Muscle of back (tissue), 13 donors: ENCODE measurements at places on chromosomes 3 and 15. TPM values are rescaled to one million over a fixed set of nuclear protein-coding genes. Genes with fewer than 3 reads are reported as not detected.

DNA sequence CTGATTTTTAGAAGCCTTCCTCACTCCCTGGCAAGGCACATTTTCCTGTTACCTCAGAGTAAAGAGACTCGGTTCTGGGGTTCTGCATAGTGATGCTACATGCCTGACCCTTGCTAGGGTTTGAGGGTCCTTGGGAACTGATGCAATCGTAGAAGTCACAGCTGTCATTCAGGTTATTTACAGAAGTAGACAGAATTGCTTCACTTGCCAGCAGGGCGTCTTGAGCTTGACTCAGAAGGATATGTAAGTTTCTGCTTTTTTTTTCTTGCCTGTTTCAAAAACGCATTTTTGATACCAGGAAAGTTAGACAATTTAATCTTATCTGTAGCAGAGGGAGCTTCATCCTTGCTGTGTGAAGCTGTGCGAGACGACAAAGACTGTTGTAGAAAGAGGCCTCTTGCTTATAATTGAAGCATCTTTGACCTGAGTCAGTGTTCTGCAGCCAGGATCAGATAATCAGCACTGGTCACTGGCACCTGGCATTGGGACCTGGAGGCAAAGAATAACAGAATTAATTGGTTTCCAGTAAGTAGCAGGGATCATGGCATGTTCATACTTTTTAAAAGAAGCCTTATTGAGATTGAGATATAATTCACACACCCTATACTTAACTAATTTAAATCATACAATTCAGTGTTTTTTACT is 24.8 kb downstream of the CACNA1D start:
- no peak for DNase-seq

DNA sequence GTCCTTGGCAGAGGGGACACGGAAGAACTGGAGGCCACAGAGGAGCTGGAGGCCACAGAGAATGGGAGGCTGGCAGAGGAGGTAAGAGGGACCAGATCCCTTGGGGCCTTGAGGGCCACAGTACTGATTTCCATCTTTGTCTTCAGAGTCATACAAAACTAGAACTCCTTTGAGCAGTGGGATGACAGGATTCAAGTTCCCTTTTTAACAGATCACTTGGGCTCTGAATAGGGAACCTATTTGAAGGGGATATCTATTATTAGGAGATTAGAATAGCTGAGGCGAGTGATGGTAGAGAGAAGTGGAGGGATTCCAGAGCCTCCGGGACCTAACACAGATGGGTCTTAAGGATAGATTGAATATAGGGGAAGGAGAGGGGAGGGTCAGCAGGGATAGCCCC is 55.7 kb downstream of the OXNAD1 start:
- no peak for DNase-seq

- no peak for DNase-seq
Measured at GRCh38 chr3:77412021-77412438, 372.1 kb downstream of the ROBO2 start.

GRCh38 chr15:33194704-33195670 is at the start of gene FMN1:
TSS of gene FMN1 (minus strand) at chr15:33194714. CDS start at chr15:33154914, 39,800 bp downstream.
- peak; percentile 89 for DNase-seq

DNA sequence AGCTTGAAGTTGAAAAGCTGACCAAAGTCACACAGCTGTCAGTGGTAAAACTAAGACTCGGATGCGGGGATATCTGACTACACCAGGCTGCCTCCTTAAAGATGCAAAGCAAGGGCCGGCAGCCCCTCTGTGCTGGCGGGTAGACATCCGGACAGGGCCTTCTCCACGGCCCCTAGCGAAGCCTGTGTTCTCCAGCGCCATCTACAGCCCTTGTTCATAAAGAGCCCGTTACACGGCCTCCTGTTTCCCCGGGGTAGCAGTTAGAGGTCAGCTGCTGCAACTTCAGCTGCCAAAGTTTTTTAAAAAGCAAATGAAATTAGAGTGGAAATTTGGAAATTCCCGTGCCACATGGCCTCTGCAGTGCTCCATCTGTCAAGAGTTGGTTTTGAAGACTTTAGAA is 383.0 kb downstream of the TBL1XR1 start:
- peak; percentile 85 for DNase-seq

GRCh38 chr3:119681279-119681678 is 4.1 kb upstream of the COX17 start:
- DNase-seq, result peak; percentile 32

DNA sequence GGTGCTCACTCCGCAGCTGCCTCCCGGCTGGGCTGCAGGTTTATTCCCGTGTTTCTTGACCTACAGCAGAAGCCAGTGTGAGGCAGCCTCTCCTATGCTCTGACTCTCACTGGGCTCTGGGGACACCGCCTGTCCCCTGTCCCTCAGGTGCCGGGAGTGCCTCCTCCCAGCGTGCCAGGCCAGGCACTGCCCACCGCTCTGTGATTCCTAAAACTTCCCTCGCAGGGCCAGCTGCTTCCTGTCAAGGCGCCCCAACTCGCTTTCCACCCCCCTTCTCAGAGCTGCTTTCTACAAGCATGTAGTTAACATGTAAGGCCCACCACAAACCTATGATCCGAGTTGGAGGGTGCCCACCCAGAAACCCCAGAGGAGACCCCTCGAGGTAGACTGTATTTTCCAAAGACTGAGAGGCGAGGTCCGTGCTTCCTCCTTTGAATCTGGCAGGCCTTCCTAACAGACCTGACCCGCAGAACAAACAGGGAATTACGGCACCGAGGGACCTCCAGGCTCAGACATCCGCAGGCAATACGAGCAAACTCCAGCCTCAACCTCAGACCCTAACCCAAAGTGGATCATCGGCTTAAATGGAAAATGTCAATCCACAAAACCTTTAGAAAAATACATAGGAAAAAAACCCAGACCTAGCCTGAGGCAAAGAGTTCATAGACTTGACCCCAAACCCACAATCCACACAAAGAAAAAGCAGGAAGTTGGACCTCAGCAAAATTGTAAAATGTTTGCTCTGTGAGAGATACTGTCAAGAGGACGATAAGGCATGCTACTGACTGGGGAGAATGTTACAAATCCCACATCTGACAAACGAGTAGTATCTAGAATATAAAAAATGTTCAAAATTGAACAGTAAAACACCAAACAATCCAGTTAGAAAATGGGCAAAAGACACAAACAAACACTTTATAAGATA is 121.3 kb upstream of the IQSEC1 start:
- DNase-seq, result no peak

GRCh38 chr3:147613725-147614124 is 204.6 kb downstream of the ZIC1 start:
- no peak for DNase-seq

GRCh38 chr3:53040351-53040820 is 5.5 kb downstream of the SFMBT1 start:
- DNase-seq, result no peak

GRCh38 chr3:128153156-128154041 is at the start of gene EEFSEC:
TSS of gene EEFSEC (plus strand) at chr3:128153481. CDS start at chr3:128153508, 27 bp downstream.
- peak; percentile 90 for DNase-seq

- no peak for DNase-seq
Measured at GRCh38 chr15:63727542-63727941, 106.2 kb downstream of the HERC1 start.

ZNF662 gene
- 13.8 TPM for polyA plus RNA-seq

SPINK8 gene
- polyA plus RNA-seq, result not detected

CCNB2 gene
- polyA plus RNA-seq, result 21.5 TPM
